ENCODE measurements at places on chromosomes 3 and 15.
A peak's percentile ranks its signal among the peaks of the same experiment; 100 is the strongest.

DNA sequence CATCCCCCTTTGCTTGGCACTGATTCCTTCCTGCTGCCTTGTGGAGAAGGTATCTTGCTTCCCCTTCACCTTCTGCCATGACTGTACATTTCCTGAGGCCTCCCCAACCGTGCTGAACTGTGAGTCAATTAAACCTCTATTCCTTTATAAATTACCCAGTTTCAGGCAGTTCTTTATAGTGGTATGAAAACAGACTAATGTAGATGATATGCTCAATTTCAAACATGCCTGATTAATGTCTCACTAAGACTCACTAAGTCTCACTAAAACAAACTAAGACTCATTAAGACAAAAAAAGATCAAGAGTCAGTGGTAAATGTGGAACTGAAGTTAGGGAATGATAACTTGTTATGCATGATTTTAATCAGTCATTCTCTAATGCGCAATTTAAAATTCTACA lies 606.6 kb downstream of the RBMS3 start:
- DNase-seq: no peak

DNA sequence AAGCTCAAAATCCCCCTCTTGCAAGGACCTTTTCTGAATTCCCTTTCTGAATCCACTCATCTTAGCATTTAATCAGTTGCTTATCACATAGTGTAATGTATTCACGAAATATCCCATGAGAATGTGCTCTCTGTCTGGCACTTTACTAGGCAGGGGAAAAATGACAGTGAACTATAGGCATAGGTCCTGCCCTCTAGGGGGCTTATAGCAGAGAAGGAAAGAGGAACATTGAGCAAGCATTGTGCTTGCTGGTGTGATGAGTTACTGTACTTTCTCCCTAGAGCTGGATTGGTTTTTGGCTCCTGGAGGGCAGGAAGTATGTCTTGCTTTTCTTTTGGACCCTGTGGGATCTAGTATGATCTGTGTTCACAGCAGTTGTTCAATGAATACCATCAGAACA lies 26.5 kb downstream of the DUOX2 start:
- DNase-seq: no peak

DNA sequence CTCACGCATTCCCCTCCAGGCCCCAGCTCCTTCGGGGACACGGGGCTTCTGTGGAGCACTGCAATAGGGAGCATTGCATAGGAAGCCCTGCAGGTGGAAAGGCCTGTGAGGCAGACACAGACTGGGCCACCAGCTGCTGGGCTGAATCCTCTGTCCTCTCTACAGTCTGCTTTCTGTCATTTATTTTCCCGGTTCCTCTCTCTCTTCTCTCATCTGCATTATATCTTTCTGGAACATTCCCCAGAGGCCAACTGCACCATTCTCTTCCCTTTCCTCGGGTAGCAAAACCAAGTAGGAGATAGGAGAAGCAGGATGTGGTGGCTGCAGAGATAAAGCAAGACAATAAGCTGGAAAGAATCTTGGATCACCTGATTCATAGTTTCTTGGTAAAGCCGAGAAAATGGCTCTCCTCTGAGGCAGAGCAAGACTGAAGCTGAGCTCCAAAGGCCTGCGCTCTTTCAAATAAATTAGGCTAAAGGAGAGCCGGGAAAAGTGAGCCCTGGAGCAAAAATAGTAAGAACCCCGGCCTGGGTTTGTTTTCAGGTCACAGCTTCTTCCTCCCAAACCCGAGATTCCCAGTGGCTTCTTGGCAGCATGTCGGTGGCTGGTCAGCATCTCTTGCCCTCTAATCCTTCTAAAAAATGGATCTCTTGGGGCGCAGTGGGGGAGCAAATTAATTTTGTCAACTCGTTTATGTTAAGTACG lies 5.3 kb downstream of the TM4SF4 start:
- no peak for DNase-seq

DNA sequence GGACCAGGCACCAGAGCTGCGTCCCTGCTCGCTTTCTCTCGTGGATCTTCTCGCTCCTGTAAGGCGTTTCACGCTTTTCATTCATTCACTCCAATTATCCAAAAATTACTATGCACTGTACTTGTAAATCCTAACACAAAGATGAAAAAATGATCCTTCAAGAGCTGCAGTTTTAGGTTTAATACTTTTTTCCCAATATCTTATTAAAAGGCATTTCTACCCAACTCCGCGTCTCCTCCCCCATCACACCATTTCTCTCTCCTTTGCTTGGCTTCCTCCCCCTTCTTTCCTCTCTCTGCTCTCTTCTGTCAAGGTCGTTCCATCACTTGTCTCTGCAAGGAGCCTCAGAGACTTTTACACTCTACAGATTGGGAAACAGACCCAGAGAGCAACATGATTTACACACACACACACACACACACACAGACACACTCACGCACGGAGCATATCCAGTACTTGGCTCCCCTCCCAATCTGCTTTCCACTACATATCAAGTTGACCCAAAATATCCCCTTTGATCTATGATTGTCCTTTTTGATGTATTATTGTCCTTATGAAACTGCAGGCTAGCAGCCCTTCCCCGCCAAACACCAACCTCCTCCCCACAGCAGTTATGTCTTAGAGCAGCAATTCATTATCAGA lies 479 bp upstream of the CLDN1 start:
- DNase-seq: no peak

DNA sequence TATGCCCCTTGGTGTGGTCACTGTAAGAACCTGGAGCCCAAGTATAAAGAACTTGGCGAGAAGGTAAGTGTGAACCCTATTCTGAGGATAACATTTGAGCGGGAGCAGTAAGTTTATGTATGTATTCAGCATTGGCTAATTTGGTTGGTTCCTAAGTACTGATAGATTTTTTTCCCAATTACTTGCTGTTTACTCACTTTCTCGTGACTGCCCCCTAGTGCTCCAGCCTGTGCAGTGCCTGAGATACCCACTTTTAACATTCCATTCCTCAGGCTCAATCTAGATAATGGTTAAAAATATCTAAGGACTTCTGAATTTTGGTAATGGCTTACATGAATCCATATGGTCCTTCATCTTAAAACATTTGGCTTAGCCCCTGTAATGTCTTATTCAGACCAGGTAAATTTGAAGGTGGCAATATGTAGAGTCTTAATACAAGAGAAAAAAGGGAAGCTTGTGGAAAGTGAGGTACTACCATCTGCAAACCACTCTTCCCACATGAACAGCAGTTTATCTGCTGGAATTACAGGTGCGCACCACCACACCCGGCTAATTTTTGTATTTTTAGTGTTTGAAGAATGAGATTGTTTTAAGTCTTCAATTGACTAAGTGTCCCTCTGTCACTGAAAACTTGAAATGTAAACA lies 7.1 kb downstream of the ELL3 start:
- DNase-seq: peak; percentile 76

GRCh38 chr15:40051616-40052415 lies 12.8 kb upstream of the SRP14 start:
- no peak for DNase-seq

DNA sequence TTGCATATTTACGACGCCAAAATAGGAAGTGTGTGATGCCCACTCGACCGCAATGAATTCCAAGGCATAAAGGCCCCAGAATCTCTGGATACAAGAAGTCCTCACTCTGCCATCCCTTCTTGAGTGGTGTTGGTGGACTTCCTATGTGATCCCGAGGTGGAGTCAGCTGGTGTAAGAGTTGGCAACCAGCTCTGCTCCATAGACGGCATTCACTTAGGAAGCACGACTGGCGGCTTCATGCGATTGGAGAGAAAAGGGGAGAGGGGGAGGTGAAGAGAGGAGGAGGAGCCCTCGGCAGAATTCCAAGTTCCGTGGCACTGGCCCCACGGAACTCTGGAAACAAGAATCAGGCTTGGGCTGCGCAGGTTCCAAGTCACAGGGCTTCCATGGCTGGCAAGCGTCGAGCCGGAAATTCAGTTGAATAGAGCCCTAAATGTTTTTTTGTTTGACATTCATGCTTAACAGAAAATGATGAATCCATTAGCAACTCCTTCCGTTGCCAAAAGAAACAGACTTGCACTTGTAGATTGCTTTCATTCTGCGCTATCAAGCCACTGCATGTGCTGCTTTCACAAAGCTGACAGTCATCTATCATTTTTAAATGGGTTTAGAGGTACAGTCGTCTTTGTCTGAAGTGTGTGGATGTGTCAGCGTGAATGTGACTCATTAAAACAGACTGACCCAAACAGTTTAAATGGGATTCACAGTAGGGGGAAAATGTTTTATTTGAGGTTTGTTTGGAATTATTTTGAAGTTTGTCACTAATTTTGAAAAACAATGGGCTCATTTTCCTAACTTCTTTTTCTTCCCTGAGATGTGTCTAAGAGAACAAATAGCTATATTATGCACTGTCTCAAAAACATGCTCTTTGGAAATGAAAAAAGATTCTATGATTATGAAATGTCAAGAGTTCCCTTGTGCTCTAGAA lies 428.3 kb upstream of the ATP11B start:
- no peak for DNase-seq

DNA sequence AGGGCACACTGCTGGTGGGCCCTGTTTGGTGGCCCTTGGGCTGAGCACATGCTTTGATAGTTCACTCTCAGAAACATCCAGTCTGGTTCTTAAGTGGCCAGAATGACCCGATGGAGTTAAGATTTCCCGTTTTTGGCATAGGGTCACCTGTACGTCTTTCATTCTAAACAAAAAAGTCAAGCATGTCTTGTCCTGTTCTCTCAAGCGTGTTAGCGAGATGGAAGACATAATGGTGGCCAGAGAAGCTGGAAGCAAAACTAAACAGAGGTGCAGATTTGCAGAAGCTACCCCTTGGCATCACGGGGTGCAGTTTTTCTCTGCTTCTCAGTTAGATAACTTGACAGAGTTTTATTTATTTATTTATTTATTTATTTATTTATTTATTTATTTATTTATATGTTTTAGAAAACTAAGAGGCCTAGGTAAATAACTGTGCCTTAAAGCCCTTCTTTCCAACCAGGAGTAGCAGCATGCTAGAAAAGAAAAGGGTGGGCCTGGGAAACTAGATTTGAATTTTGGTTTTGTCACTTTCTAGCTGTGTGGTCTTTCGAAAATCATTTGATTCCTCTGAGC lies 63.0 kb downstream of the ST6GAL1 start:
- no peak for DNase-seq

- no peak for DNase-seq
These were observed 889.8 kb upstream of the NR2F2 start for GRCh38 chr15:95440712-95441111.
